ENCODE measurements at places on chromosomes 2 and 18.

- DNase-seq, result no peak
Measured at GRCh38 chr18:38420611-38421010, 855.0 kb upstream of the CELF4 start.

GRCh38 chr2:129233751-129234406 lies 745.6 kb upstream of the RAB6C start:
- no peak for DNase-seq

- no peak for DNase-seq
Measured at GRCh38 chr2:153433403-153433802, 45.2 kb downstream of the RPRM start.

- no peak for DNase-seq
Measured at GRCh38 chr2:40043191-40043590, 264.1 kb upstream of the THUMPD2 start.

DNA sequence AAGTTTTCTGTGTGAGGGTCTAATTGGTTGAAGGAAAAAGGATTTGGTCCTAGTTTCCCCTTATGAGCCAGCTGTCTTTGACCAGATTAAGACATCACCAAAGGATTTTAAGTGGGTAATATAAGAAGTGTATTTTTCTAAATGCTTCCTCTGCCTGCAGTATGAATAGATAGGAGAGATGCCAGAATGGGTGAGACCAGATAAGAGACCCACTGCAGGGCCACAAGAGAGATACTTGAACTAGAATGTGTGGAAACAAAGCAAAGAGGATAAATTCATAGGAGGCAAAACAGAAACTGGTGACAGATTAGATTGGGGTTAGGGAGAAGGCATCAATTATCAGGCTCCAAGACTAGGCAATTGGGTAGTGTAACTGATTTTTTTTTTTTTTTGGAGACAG lies 1.1 kb upstream of the HDHD2 start:
- DNase-seq, result no peak

GRCh38 chr18:73296686-73297085 lies 428.9 kb upstream of the NETO1 start:
- no peak for DNase-seq

DNA sequence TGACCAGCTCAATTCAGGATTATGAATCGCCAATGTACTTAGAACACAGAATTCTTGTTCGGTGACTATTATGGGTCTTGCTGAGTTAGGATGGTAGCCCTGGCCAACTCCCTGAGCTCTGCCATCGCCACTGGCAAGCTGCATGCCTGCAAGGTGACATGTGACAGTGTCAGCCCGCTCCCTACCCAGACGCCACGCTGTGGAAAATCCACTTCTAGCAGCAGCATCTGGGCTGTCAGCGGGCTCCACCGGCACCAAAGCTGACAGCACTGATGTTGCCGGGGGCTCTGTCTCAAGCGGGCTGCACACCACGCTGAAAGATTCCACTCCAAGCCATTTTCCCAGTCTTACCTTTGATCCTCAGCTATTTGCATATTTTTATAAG lies 100.7 kb downstream of the MYT1L start:
- no peak for DNase-seq

DNA sequence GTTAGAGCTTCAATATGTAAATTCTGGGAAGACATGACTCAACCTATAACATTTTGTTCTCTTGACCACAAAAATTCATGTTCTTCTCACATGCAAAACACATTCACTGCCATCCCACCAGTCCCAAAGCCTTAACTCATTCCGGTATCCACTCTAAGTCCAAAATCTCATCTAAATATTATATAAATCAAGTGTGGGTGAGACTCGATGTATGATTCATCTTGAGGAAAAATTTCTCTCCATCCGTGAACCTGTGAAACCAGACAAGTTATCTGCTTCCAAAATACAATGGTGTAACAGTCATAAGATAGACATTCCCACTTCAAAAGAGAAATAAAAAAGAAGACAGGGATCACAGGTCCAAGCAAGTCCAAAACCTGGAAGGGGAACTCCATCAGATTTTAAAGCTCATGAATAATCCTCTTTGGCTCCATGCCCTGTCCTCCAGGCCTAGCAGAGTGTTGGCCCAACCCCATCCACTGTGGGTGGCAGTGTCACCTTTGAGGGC lies 101.3 kb downstream of the RAD51AP2 start:
- no peak for DNase-seq

DNA sequence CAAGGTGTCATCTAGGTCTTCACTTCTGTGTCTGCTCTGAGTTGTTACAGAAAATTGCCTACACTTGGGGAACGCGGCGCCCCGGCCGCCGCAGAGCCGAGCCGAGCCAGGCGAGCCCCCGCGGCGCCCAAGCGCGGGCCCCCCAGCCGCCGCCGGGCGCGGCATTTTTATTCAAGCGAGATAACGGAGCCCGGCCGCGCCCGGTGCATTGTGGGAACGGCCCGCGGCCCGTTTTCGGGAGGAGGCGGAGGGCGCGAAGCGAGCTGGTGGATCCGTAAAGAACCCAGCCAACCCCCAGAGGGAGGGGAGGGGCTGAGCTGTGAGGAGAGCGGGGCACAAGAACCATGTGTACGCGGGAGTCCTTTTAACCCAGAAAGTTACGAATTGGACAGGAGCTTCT lies 191.8 kb downstream of the FTCDNL1 start:
- DNase-seq, result peak; percentile 50

DNA sequence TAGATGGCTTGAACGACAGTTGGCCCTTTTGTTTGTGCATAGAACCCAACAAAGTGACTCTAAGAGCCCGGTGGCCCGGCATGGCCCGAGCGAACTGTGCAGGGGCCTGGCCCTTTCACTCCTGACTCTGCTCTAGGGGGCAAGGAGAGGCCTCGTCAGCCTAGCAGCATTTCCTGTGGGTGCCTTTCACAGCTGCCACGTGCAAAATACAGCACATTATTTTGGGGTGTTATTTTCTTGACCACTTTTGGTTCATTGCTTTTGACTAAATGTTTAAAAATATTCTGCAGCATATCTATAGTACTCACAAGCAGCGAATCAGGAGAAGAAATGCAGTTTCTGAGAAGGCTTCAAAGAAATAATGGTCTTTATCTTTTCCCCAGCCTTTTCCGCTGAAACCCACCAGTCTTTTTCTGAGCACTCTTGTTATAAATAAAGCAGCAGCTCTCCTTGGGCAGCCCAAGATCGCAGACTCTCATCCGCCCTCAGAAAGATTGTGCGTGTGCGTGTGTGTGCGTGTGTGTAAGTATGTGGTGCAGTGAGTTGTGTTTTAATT lies 31.3 kb downstream of the DGKD start:
- no peak for DNase-seq

DNA sequence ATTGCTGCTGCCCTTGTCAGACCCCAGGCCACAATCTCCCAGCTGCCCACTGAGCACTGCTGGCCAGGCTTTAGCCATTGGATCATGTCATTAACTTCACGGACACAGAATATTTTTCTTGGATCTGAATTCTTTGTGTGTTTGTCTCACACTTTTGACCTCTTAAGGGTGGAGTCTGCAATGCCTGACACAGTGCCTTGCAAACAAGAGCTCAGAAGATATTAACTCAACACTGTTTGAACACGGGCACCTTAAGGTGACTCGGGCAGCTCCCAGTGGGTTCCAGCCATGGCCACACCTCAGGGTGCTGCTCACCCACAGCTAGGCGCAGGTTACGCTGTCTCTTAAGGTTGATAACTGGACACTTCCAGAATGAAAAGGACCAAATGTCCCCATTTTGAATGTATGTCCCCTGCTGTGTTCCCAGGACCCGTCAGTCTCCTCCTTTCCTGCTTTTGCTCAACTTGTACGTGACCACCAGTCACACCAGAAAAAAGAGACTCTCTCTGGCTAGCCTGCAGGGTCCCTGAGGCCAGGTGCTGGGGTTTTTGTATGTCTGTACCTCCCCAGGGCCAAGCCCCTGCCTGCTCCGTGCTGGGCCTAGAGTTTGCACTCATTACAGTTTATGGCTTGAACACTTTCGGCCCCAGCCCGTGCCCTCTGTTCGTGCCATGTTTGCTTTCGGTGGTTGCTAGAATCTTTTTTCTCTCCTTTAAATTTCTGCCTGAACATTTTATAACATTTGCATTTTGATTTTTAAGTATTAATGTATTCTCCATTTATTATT lies 33.4 kb upstream of the TMEM131 start:
- DNase-seq, result no peak

DNA sequence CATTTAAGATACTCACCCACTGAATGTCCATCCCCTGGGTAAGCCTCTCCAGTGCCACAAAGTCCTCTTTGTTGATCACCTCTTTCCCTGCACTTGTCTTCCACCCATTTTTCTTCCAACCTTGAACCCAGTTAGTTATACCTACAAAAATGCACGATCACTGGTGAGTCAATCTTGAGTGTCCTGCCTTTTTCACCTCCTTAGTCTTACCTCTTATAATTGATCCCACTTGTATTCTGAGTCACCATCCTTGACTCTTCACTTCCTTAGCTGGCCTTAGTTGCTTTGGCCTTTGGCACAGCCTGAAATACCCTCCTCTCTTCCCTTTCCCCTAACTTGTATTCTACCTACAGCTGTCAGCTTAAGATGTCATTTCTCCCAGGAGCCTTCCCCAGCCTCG lies 10.2 kb downstream of the RNASEH1 start:
- no peak for DNase-seq

GRCh38 chr2:9256570-9257043 lies 50.0 kb downstream of the ASAP2 start:
- no peak for DNase-seq

- no peak for DNase-seq
Measured at GRCh38 chr2:46854260-46854659, 61.3 kb downstream of the MCFD2 start.

- no peak for DNase-seq
Measured at GRCh38 chr18:74459889-74460288, 2.8 kb upstream of the DIPK1C start.

DNA sequence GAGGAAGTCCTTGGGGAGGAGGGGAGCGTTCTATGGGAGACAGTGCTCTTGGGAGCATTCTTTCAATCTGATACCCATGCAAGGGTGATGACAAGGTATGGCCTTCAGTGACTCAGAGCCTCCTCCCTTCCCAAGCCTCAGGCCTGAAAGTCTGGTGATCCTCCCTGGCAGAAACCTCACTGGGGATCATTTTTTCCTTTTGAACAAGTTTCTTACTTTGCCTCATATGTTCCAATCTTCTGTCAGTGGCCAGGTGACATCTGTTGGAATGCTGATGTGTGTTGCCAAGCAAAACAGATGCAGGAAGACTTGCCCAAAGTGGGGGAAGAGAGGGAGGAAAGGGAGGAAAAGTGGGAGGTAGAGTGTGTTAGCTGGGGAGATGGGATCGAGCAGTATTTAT lies 224.8 kb downstream of the NEDD4L start:
- DNase-seq, result no peak

DNA sequence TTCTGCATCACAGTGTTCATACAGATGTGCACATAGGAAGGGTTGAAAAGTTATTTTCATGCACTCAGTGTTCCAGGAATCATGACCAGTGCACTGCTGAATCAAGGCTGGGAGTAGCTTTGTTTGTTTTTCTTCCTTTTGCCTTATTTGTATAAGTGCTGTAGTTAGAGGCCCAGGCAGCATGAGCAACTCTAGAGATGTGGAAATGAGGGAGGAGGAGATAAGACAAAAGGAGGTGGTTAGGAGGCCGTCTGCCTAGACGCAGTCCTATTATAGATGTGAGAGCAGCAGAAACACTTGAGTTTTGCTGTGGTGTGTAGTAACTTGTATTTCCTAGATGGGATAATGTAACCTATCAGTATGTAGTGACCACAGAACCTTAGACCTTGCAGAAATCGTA lies 264.3 kb upstream of the RASGRP3 start:
- no peak for DNase-seq

DNA sequence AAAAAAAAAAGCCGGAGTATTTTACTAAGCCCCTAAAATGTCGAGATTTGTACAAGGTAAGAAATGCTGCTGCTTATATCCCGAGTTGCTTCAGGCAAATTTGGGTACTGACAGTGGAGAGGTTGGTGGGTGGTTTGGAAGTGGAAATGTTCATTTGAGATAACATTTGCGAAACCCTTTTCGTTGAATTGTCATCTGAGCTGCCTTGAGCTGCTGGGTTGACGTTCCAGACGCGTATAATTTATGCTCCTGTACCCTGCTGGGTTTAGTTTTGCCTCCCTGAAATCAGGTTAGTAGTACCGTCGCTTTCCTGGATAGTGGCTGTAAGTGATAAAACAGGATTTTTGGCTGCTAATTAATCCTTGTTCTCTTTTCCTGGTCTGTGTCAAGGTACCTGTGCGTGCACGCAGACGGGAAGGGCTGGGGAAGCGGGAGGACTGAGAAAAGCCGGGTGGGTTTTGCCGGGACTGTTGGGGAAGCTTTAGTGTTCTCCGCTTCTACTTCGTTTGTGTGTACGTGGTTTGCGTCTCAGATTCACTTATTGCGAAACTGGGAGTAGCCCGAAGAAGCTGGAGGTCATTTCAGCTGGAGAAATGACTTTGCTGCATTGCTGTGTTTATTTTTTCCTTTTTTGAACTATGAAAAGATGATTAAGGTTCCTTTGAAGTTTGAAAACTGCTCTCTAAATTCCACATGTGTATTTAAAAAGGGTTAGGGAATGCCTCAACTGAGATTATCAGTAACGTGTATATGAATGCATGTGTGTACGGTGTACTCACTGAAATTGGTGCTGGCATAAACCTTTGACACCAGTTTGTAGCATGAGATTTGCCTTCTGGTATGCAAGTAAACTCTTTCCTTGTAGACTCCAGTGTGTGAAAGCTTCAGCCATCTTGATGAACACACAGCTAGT lies 709 bp downstream of the UGP2 start:
- DNase-seq, result no peak

- no peak for DNase-seq
Measured at GRCh38 chr2:120722568-120723421, 12.9 kb upstream of the GLI2 start.

- no peak for DNase-seq
Measured at GRCh38 chr18:74255131-74255616, 36.6 kb downstream of the CYB5A start.

DNA sequence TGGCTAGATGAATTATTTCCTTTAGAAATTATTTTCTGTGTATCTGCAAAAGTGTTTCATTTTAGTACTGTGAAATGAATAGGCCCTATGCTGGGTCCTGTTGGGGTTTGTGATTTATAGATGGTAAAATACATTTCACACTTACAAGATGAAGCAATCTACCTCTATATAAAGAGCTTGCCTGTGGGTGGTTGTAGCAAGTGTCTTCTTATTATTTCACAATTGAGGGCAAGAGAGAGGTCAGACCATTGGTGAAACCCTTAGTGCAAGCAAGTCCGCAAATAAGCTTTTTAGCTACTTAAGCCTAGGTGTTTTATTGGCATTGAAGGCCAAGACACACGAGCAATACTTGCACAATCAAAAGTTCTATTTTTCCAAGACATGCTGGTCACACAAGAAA lies 153.1 kb downstream of the FMNL2 start:
- no peak for DNase-seq

- no peak for DNase-seq
Measured at GRCh38 chr2:15554525-15555218, 6.5 kb downstream of the NBAS start.

GRCh38 chr2:176174824-176175708 lies 13.4 kb upstream of the HOXD1 start:
- no peak for DNase-seq
